ENCODE measurements at places on chromosomes 1 and 21. TPM values are rescaled to one million over a fixed set of nuclear protein-coding genes. Genes with fewer than 3 reads are reported as not detected.

Gene CFAP126
- not detected for total RNA-seq

Gene CACNA1E
- total RNA-seq = under 0.01 TPM

Gene FMO3
- 0.50 TPM for total RNA-seq

Gene SEMA4A
- 3.8 TPM for total RNA-seq

Gene FOXO6
- total RNA-seq = 0.14 TPM

Gene HFM1
- total RNA-seq = not detected

Gene PPOX
- total RNA-seq = 7.0 TPM

Gene PLA2G4A
- total RNA-seq = 7.5 TPM
